HAP-1 (cell line): ENCODE measurements at places on chromosomes 1 and 21.

DNA sequence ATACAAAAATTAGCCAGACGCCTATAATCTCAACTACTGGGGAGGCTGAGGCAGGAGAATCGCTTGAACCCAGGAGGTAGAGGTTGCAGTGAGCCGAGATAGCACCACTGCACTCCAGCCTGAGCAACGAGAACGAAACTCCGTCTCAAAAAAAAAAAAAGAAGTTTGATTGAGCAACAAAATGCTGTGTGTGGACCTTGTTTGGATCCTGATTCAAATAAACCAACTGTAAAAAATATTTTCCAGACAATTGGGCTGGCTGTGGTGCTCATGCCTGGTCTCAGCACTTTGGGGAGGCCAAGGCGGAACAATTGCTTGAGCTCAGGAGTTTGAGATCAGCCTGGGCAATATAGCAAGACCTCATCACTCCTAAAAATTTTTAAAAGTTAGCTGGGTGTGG is 16.8 kb downstream of the PTAFR start:
- DNase-seq, result no peak

GRCh38 chr1:94531664-94532063 is 9.9 kb downstream of the F3 start:
- no peak for DNase-seq

DNA sequence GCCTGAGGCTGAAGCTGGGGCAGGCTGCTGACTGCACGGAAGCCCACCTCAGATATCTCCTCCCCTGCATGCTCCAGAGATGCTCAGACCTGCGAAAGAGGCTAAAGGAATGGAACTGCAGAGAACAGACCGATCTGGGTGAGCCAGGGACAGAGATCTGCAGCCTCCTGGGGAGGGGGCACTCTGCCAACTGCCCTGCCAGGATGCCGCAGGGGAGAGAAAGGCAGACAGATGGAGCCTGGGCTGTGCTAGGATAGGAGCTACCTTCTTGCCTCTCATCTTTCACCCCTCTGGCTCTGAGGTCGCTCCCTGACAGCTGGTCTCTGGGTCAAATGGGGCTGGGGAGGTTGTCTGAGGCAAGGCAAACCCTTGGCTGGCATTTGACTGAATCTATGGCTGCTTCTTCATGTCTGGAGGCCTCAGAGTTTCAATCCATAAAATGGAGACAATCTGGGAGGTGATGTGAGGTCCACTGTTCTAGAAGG is 238.2 kb downstream of the GRIK3 start:
- DNase-seq, result no peak

DNA sequence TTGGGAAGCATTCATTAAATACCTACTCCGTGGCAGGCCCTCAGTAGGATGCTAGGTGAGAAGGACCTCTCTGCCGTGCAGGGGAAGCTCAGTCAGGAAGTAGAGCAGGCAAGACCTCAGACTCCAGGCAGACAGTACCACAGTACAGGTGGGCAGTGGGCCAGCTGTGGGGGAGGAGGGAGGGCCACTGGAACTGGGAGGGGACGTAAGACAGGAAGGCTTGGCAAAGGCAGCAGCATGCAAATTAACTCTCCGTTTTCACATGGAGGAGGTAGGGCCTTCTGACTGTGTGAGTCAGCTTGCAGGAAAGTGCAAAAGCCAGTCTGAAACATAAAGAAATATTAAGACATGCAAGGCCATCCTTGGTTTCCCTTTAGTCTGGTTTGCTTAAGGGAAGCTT is 157.7 kb downstream of the TRIM33 start:
- peak; percentile 16 for DNase-seq

DNA sequence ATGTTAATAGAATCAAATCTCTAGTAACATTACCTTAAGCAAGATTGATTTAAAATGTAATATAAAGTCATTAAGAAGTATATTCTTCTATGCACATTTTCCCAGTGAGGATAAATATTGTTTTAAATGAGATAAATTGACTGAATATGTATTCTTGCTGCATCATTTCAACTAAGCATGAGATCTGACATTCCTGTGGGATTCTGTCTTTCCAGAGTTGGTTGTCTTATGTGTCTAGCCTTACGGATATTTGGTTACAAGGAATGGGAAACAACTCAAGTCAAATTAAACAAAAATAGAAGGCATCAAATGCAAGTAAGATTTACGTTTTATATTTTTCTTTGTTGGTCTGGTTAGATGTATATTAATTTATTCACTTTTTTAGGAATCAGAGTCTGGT is 287.5 kb downstream of the PTGER3 start:
- no peak for DNase-seq

- no peak for DNase-seq
Measured at GRCh38 chr1:95304803-95305202, 70.8 kb downstream of the RWDD3 start.

DNA sequence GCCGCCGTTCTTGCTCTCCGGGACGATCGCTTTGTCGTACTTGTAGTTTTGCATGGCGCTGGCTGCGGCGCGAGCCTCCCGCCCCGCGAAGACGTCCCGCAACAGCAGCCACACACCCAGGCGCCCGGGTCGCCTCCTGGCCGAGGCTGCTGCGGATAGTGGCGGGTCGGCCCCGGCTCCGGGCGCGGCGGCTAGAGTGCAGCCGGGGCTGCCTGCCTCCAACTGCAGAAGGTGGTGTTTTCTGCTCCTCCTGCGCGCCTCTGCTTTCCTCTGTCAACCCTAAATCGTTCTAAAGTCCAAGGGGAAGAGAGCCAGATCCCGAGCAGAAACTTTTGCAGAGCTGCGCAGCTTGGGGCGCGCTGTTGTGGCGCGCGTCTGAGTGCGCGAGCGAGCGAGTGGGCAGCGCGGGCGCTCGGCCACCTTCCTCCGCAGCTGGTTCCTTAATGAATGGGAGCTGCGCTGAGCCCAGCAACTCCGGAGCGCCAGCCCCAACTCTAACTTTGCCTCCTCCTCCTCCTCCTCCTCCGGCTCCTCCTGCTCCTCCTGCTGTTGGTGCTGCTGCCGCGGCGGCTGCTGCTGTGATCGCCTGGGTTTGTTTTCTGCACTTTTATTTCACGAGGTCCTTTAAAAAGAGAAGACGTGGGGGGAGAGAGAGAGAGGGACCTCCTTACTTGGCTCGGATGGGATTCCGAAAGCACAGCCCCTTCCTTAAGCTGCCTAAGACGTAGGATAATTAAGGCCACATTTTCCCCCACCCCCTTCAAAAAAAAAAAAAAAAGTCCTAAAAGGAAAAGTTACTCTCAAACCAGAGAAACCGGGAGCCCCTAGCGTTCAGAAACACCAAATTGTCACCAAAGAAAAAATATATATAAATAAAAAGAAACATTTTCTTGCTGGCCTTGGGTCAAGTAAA is at the start of gene PLPP3:
PLPP3 (minus strand) TSS at position 601 of the 913 bp plus-strand sequence; CDS start at position 54, 547 bp downstream.
- peak; percentile 86 for DNase-seq

DNA sequence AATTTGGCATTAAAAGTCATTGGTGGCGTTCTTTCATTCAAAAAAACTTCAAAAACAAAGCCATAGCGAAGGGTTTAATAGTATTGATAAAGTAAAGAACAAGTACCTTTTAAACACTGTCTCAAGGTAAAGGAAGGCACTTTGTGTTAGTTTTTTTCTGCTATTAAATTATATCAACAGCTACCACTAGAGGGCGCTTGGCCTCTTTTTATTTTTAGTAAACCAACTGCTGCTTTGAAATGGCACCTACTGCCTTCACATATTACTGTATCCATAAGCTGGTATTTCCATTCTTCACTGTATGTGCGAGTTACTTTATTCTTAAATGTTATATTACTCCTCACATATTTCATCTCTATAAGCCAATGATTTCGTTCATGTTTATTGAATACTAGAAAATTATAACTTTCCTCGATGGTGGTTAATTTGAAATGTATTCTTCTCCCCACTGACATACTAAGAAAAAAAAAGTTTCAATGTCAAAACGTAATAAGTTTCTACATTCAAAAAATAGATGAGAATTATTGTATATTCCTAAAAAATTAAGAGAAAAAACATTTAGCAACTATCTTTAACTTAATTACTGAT is 125.7 kb upstream of the CXADR start:
- peak; percentile 43 for DNase-seq

- DNase-seq, result peak; percentile 68
Measured at GRCh38 chr1:180836449-180836848, 76.2 kb upstream of the KIAA1614 start.

GRCh38 chr1:91779548-91780021 is 106.4 kb downstream of the TGFBR3 start:
- no peak for DNase-seq

DNA sequence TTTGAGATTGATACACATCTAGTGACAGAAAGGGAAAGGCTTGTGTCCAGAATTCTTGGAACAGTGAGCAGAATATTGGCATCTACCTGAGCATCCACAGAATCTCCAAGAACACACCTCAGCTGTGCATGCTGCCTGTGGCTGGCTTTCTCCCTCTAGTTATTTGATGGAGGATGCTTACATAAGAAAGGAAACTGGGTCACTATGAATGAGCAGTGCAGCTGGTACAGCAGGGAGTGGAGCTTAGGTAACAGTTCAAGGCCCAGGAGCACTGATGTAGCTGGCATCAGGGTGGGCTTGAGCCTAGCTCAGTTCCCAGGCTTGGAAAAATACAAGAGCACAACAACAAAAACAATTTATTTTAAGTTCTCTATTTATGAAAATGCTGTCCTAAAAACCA is 26.3 kb downstream of the RGS8 start:
- DNase-seq, result no peak

DNA sequence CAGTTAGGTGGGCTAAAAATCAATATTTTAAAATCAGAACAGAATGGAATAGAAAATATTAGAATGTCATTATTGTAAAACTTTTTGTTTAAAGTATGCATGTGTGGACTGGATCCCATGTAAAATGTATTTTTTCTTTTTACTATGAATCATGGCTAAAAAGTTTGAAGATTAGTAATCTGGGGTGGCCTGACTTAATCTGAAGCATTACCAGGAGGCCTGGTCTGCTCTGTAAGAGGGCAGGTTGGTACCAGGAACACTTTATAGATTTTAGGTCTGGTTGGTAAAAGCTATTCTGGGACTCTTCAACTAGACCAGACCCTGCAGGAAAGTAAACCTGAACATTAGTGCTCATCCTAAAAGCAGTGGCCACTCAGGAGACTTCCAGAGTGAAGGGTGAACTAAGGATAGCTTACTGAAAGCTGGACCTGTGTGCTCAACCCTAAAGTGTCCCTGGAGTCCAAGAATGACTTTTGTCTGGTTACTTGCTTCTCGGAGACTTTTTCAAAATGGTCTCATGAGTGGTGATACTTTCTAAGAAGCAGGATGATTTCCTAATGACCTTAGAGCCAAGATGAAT is 16.5 kb downstream of the RGL1 start:
- DNase-seq, result no peak

DNA sequence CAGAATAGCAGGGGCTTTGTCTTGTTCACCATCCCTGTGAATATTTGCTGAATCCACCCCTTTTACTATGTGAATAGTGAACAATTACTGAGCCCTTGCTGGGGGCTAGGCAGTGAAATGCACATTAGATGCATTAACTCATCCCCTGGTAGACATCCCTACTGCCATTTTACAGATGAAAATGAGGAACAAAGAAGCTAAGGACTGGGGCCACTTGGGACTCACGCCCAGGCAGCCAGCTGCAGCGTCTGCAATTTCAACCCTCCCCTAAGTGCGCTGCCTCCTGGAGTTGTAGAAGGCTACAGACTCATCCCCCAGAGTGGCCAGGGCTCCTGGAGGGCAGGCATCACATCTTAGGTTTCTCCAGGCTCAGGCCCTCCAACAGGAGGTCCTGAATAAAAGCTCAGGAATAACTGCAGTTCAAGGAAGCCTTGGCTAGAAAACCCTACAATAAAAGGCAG is 31.6 kb downstream of the CAPZB start:
- no peak for DNase-seq

- DNase-seq, result no peak
Measured at GRCh38 chr21:39079617-39080016, 103.6 kb downstream of the PSMG1 start.

DNA sequence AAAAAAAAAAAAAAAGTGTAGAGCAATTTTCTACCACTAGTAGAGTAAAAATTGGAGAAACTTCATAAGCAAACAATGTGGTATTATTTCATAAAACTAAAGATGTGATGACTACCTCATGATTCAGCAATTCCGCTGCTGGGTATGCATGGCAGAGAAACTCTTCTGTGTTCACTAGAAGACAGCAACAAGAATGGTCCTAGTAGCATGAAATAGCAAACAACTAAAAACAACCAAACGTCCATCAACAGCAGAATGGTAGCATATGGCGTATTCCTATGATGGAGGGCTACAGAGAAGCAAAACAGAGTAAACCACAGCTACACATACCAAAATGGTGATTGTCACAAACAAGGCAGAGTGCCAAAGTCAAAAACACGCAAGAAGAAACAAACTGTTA is 18.9 kb downstream of the HTR1D start:
- no peak for DNase-seq

DNA sequence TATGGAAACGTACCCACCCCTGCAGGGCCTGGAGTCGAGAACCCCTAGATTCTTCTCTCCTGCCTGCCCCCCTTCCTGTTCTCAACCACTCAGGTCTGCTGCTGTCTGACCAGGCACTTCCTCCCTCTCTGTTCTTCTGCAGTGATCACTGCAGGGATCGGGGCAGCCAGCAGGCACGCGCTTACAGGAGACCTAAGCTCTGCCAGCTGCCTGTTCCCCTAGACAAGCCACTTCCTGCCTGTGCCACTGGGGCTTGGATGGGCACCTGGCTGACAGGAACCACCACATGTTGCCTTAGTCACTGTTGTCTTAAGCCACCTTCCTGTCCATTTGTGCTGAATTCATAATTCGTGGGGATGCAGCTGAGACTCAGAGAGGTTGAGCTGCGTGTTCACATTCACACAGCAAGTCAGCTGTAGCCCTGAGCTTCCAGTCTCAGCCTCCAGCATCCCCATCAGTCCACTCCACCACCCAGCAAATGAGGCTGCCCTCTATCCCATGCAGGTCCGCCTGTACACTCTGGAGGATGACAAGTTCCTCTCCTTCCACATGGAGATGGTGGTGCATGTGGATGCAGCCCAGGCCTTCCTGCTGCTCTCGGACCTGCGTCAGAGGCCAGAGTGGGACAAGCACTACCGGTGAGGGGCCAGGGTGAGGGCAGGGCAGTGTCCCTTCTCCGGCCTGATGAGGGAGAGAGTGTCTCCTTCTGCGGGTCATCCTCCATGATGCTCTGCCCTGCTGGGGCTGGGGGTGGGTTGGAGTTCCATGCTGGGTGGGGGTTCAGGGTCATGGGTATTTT is 18.6 kb downstream of the FAM151A start:
- no peak for DNase-seq

DNA sequence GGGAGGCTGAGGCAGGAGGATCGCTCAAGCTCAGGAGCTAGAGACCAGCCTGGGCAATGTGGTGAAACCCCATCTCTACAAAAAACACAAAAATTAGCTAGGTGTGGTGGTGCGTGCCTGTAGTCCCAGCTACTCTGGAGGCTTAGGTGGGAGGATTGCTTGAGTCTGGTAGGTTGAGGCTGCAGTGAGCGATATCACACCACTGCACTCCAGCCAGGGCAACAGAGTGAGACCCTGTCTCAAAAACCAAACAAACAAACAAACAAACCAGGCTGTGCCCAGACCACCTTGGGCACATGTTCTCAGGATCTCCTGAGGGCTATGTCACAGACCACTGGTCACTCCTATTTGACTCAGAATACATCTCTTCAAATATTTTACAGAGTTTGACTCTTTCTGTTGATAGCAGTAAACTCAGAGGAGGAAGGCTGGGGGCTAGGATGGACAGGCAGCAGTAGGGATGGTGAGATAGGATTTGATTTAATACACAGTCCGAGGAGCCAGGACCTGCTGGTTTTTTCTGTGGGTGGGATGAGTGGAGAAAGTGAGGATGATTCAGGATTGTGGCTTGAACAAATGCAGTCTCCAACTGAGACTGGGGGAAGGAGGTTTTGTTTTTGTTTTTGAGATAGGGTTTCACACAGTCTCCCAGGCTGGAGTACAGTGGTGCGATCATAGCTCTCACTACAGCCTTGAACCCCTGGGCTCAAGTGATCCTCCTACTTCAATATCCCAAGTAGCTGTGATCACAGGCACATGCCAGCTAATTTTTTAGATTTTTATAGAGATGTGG is 46.5 kb downstream of the OLFML3 start:
- no peak for DNase-seq
